NCI-H2081 (cell line): ENCODE measurements at places on chromosomes 11 and 22.
A peak's percentile ranks its signal among the peaks of the same experiment; 100 is the strongest.

- DNase-seq: no peak
Observed at GRCh38 chr11:83666149-83666548, 380.0 kb upstream of the CCDC90B start.

DNA sequence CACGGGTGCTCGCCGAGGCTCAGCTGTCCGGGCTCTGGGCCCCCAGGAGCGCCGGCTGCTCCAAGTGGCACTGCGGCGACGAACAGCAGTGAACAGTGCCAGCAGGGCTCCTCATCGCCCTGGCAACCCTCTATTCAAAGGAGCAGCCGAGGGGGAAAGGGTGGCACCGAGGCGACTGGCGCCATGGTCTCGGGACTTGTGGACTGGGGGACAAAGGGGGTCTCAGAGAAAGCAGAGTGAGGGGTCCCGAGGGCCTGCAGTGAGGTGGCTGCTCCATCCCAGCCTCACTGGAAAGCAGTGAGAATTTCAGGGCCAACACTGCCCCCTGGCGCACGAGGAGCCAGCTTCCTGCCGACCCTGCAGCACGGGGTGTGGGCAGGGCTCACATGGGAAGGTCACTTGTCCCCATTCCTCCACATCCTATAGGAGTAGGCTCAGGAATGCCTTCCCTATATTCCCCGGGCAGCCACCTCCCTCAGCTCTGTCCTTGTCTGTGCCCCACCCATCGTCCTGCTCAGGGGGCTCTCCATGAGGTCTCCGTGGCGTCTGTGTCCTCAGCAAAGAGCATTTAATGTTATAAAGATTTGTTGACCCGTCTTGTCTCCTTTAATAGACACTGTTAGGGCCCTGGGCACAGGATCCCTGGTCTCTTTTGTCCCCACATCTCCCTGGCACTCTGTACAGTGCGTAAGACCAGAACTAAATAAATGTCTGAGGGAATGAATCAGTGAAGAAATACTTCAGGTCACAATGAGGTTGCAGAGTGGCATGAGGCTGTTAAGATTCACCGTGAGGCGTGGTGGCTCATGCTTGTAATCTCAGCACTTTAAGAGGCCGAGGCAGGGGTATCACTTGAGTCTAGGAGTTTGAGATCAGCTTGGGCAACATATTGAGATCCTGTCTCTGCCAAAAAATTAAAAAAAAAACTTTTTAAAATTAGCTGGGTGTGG, 26.4 kb downstream of the LRFN4 start:
- DNase-seq: peak; percentile 80

GRCh38 chr22:37137903-37138665, 11.6 kb downstream of the IL2RB start:
- DNase-seq: no peak

- no peak for DNase-seq
Observed at GRCh38 chr22:48333323-48333763, 1494.3 kb downstream of the BRD1 start.

DNA sequence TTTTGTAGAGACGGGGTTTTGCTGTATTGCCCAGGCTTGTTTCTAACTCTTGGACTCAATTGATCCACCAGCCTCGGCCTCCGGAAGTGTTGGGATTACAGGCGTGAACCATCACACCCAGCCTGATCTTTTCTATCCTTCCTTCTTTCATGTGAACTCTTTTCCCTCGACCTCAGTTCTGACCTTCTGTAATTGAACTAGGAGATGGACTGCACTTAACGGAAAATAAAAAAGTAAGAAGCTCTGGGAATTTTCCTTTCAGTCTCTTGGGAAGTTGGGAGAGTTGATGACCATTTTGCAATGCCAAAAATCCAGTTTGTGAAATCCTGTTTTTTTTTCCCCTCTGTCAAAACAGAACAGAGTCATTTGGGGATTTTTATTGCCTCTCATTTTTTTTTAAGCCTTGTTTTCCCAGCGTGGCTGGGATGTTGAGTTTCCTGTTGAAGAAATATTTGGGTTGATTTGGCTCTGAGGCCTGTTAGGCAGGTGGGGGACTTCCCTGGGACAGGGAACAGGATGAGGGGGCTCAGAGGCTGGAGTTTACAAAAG, 26.9 kb upstream of the CYB5R3 start:
- DNase-seq: no peak

DNA sequence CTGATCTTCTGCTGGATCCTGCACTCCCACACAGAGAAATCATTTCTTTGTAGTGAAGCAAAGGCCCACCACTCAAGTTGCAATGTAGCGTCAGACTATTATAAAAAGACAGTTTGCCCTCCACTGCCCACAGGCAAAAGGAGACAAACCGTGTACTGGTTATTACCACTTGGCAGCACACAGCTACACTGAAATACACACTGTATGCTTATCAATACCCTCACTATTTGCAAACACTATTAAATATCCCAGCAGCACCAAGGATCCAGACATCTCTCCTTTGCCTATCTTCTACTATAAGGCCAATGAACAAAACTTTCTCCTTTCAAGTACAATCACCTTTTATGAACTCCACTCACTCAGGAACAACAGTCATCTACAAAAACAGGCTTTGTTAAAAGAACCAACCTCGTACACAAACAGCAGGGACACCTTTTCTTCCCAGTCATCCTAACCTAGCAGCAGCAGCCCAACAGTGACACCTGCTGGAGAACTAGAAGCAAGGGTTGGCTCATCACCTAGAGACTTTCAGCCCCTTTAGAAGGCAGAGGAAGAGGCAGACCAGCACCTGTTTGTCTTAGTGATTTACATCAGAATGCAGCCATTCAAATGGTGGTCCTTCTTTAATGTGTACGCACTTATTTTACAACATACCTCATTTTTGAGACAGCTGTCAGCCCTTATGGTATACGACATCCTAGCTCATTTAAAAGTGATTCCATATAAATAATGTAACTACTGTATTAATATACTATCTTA, 56.1 kb downstream of the AMBRA1 start:
- DNase-seq: peak; percentile 87
